ENCODE measurements at places on chromosomes 12 and 14.

DNA sequence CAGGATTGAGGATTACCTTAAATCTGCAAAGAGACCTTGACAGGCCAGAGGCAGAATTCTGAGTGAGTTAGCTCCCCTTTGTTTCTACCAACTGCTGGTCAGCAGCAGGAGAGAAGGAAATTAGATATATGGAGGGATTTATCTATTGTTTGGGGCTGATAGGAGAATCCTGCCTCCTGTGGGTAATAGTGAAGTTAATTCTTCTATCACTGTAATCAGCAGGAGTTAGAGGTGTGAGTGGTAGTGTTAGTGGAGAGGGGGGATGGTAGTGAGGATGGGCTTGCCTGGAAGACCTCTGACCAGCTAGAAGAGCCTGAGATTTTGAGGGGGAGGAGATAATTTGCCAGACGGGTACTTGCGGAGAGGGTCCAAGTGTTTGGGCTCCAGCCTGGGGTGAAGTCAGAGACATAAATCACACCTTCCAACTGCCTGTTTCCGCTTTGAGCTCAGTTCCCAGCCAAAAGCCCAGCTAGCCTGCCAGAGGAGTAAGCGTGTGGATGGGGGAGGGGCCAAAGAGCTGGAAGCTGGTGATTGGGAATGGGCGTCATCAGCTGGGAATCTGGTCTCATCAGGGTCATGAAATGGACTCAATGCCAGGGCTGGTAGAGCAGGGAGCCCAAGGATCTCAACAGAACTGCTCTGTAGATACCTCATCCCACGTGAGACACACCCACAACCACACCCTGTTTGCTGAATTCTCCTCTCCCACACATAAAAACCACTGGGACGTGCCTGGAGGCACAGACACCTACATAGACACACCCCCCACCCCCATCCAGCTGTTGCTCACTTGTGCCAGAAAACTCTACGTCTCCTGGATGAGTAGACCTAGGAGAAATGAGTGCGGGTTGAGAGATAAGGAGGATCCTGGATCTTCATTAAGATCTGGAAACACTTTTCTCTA lies 13.1 kb upstream of the ITGA5 start:
- no peak for DNase-seq

DNA sequence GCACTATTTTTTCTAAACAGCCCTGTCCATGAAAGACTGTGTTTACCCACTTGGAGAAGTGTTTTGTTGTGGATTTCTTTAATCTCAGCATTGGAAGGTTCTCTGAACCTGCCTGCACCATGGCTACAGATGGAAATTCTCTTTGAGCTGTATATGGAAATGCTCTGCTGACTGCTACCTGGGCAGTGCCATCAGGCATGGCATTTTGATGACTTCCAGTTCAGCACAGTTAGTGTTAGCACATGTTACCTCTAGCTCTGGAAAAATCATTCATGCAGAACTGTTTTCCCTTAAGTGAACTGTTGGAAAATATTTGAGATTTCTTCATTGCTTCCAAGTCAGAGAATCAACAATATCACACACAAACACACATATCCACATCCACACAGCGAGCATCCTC lies 52.6 kb upstream of the RIC8B start:
- DNase-seq, result no peak

DNA sequence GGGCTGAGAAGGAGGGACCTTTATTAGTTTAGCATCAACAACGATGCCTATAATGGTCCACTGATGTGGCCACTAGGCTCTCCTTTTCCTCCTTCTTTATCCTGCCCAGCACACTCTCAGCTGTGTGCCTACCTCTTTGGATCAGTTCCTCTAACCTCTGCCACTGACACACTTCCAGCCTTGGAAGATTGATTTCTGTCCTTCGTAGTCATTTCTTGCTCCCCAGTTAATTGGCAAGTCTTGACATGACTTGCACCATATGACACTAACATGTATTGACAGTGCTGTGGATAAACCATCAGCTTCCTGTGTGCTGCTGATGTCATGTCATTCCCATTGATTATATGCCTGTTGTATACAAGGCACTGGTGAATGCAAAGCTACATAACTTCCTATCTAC lies 90.2 kb upstream of the PLEKHG7 start:
- no peak for DNase-seq

DNA sequence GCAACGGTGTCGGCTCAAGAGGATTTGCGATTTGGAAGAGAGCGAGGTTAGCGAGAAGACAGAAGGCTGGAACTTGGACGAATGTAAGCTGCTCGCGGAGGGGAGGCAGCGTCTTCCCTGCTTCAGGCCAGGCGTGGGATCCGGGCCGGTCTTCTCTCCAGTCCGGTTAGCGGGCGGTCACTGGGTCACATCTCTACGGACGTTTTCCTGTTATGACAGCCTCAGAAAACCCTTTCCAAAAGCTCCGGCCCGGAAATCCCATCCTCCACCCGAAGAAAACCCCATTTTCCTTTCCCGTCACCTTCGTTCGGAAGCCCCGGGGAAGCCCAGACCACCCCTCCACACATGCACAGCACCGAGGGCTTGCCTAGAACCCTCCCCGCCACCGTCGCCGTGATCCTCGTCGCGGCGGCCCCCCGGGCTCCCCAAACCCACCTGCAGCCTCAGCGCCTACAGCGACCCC lies 268 bp downstream of the NDUFB1 start:
- no peak for DNase-seq

DNA sequence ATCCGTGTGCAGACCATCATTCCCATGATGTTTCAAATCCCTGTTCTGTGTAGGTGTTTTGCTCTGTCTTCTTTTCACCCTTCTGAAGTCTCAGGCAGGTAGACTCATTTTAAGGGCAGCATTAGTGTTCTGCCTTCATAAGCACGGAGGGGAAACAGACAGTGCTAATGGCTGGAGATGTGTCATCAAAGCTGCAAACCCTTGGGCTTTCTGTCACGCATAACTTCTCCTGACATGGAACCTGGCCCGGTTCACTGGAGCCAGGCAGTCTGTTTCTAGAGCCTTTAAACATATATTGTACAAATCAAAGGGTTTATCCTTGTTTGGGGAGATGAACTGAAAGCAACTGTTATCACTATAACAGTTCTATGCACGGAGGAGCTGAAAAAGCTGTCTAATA lies 141.4 kb downstream of the TMEM132D start:
- DNase-seq, result no peak

DNA sequence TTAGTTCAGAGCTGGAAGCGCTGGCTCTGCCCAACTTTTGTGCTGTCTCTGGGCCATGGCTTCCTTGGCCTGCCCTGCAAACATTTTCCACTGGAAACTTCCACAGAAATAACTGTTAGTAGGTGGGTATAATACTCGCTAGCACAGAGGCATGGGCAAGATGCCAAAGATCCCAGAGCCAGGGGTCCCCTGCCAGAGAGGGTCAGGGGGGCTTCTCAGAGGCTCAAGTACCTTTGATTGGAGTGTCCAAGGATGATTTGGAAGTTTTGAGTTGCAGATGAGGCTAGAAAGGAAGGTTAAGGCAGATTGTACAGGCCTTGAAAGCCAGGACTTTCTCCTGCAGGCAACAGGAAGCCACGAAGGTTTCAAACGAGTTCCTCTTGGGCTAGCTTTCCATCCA lies 187.6 kb downstream of the DICER1 start:
- DNase-seq, result no peak

GRCh38 chr12:56758728-56759262 lies 4.3 kb upstream of the HSD17B6 start:
- DNase-seq, result no peak

DNA sequence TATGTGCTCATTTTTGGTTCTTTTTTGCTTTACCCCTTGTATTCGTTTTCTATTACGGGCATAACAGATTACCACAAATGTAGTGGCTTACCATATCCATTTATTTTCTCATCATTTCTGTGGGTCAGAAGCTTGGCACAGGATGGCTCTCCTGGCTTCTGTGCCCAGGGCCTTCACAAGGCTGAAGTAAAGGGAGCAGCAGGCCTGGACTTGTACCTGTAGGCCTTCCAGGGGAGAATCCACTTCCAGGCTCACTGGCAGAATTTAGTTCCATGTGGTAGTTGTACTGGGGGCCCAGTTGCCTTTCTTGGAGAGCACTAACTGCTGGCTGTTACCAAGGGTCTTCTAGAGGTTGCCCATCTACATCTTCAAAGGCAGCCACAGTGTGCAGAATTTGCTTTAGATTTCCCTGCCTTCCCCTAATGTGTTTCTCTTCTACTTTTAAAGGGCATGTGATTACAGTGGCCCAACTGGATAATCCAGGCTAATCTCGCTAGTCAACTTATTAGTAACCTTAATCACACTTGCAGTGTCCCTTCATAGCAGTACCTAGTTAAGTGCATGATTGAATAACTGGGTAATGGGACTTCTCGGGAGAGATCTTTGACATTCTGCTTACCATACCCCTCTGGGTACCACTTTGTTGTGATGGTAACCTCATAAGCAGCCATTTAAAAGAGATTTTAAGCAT lies 67.0 kb downstream of the CRADD start:
- no peak for DNase-seq

DNA sequence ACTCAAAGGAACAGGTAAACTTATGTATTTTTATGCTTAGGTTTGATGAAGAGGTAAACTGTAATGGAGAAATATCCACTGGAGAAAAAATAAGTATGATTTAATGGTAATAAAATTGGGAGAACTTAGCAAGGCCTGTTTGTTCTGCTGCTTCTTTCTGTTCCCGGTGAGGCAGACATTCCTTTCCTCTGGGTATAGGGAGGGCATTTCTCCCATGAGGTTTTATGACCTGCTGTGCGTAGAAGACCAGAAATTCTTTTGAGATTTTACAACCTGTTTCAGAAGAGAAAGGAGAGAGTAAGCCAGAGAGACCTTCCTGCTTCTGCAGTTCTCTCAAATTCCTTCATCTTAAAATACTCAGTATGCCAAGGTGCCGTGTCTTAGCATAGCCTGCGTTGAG lies 139.4 kb upstream of the RMST start:
- no peak for DNase-seq

Measured in stimulated activated CD4-positive, alpha-beta T cell treated with anti-CD3 and anti-CD28 coated beads, Interleukin-15, amount 100 ng/mL, for 1 hour (primary cell).